Omental fat pad (tissue), 4 donors: ENCODE measurements at places on chromosomes 3 and 15.

DNA sequence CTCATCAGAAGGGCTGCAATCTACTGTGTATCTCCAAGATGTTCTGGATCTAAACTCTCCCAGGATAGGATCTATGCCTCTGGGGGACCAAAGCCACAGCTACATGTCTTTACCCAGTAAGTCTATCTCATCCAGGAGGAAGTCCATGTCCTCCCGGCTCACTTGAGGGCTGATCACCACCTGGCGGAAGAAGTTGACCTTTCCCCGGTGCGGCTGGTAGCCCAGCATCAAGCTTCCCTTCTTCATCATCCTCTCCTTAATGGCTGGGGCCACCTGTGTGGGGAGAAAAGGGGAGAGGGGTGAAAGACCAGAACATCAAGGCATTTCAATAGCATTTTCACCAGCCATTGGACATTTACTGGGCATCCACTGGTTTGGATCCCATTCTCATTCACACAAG, 121.7 kb downstream of the TGFBR2 start:
- no peak for DNase-seq

GRCh38 chr15:64163659-64164362, 989 bp upstream of the PPIB start:
- DNase-seq: no peak

DNA sequence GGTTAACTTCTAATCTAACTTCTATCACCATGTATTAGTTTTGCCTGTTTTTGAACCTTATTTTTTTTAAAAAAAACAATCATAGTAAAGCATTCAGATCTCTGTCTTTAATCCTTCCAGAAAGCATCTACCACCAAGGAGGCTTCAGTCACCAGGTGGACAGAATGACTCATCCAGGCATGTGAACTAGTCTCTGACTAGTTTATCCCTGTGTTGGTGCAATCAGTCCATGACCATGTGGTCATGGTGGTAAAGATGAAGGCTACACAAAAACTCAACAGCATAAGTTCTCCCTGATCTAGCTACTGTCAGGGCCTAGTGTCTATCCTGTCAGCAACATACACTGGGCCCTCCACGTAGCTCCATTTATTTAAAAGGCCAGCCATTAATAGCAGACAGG, 750.6 kb downstream of the AGBL1 start:
- no peak for DNase-seq

- no peak for DNase-seq
Measured at GRCh38 chr15:93246266-93247242, 157.5 kb upstream of the RGMA start.

GRCh38 chr15:94027581-94027980, 203.8 kb upstream of the MCTP2 start:
- no peak for DNase-seq

DNA sequence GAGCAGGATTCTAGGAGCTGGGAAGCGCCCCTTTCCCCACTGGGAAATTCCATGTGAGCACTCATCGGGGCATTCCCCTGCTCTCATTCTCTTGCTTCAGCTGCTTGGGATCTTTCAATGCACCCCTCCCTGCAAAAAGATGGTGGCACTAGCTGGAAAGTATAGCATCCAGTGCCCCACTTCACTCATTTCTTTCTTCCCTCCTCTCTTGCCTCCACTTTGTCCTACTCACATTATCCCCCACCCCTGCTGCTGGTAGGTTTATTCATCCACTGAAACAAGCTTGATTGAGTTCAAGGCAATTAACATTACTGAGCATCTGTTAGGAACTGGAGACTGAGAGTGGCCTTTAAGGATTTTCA, 84.8 kb upstream of the LIMD1 start:
- no peak for DNase-seq

- no peak for DNase-seq
Measured at GRCh38 chr3:194959217-194959616, 273.5 kb downstream of the FAM43A start.

DNA sequence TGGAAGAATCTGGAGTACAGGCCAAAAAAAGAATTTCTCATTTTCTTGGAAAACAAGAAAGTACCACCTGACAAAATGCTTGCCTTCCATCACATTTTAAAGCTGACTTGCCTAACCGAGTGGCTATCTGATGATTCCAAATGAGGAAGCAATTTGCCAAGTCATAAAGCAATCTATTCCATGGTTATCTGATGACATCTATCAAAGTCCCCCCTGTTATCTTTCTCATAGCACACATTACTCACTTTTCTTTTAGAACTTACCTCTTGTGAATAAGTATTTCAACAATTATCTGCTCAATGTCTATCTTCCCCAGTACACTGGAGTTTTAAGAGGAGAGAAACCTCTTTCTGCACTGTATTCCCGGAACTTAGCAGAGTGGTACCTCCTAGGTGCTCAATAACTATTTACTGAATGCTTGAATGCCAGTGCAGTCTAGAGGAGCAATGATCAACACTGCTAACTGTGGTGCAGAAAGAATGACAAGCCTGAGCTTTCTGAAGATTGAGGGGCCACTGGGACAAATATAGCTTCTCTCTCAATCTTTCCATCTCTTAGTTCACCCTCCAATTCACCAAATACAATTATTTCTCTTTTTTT, 186.3 kb upstream of the ATP11B start:
- DNase-seq: no peak

DNA sequence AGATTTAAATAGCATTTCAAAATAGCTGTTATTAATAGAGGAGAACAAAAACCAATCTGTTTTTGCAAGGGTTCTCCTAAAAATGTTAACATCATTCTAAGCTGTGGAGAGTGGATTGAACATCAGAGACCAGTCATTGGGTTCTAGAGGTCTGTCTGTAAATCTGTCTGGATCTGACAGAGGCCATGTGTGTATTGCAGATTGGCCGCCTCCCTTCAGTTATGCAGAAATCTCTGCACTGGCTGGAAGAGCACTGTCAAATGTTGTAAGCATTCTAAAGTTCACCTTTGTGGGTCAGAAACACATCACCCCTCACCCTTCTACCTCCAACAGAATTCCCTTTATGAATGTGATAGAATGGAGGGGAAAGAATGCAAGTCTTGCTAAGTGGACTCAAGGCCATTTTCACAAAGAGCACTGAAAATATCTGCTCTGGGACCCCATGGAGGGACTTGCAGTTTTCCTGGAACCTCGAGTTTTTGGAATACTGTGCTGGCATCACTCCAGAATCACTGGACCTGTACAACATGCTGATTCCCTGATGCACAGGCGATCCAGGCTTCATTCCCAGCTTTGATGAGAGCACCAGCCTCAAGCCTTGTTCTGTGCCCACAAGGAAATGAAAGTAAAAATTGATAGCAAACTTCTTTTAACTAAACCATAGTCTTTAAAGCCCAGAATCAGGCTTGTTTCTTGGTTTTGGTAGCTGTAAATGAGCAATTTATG, 8.4 kb downstream of the FAM81A start:
- DNase-seq: no peak

DNA sequence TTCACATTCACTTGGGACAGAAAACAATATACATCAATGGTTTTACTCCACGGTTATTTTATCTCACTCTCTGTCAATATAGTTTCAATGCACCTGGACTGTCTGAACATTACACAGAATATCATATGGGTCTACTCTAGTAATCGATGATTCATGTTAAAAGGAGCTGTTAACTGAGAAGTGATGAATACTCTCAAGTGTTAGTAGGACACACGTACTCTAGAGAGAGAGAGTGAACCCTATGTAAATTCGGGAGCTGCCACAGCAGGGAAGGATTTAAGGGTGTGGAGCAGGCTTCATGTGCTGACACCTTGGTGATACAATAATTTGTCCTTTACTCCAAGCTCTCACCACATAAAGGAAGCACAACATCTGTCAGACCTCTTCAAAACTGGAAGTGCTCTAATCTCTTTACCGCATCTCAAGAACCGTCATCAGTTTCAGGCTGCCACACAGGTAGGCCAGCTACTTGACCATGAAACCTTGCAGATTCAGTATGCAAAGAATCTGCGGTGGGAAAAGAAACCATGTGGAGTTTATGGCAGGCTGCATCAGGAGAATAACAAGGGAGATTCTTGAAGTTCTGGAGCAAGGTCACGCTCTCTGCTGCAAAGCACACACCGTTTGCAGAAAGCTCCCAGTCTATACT, 199.2 kb upstream of the TMC3 start:
- no peak for DNase-seq
